Right atrium auricular region (tissue), 2 donors: ENCODE measurements at places on chromosomes 6 and 20. TPM values are rescaled to one million over a fixed set of nuclear protein-coding genes. Genes with fewer than 3 reads are reported as not detected.

DNA sequence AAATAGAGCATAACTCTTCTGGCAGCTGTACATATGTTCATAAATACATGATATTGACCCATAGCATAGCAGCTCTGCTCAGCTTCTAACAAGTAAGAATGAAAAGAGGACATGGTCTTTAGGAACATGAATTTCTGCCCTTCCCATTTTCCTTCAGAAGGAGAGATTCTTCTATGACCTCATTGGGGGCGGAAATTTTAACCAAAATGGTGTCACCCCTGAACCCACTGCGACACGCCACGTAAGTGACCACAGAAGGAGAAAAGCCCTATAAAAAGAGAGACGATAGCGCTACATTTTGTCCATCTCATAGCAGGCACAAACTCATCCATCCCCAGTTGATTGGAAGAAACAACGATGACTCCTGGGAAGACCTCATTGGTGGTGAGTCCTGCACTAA lies at the start of gene IL17A:
Gene IL17A (plus strand): TSS at position 301 of the 400 bp plus-strand sequence. CDS start 57 bp downstream, at position 358.
- no peaks in the 10 kb centered on the region for H3K36me3 ChIP-seq
- no peak within 1 kb of the TSS for H3K27ac ChIP-seq
- no peak for DNase-seq
- H3K4me3 ChIP-seq = no peak within 1 kb of the TSS
- no peaks in the 10 kb centered on the region for H3K4me1 ChIP-seq

DNA sequence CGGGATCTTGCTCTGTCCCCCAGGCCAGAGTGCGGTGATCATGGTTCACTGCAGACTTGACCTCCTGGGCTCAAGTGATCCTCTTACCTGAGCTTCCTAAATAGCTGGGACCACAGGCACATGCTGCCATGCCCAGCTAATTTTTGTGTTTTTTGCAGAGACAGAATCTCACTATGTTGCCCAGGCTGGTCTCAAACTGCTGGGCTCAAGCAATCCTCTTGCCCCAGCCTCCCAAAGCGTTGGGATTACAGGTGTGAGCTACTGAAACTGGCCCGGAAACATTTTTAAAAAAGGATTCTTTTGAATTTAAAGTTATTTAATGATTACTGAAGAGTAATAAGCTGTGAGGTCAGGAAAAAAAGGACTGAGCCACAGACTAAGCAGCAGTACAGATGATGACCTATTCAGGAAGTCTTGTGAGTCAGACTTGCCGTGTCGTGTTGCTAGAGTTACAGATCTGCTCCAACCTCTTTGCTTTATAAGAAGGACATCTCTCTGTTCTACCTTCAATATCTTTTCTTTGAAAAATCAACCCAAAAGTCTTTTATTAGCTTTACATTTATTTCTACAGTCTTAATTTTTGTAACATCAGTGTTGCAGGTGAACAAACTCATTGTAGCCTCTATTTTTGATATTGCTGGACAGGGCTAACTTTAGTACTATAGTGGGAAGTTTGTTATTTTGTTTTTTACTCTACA lies 108.7 kb downstream of the NCOA3 start:
- peaks cover 32% of the 10 kb centered on the region for H3K4me1 ChIP-seq
- H3K27me3 ChIP-seq = no peaks in the 10 kb centered on the region
- no peak overlapping the region for H3K4me3 ChIP-seq
- DNase-seq = peak; percentile 79

- no peaks in the 10 kb centered on the region for H3K36me3 ChIP-seq
- H3K27ac ChIP-seq = no peak overlapping the region
- no peak for DNase-seq
- no peak overlapping the region for H3K4me3 ChIP-seq
These were observed 897.8 kb downstream of the EPHA7 start for GRCh38 chr6:92521553-92521952.

GRCh38 chr6:100105919-100106529 lies 112.0 kb upstream of the MCHR2 start:
- no peaks in the 10 kb centered on the region for H3K4me1 ChIP-seq
- no peak overlapping the region for H3K4me3 ChIP-seq
- H3K27ac ChIP-seq = no peak overlapping the region
- peaks cover 5% of the 10 kb centered on the region for H3K27me3 ChIP-seq
- no peaks in the 10 kb centered on the region for H3K36me3 ChIP-seq
- no peak for DNase-seq

DNA sequence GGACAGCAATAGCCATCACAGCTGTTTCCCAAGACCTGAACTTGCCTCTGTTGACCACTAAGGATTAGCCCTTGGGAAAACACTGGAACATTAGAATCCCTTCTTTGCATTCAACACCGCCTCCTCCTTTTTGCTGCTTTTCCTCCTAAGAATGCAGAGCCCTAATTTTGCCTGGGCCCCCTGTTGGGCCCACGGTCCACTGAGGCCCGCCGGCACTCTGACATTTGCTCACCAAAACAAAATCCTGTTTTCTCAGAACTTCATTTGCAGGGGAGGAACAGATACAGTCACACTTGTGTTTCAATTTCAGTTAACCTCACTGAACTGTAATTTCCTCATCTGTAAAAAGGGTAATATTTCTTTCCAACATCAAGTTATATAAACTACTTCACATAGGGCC lies 116.0 kb upstream of the JARID2 start:
- DNase-seq = no peak
- no peaks in the 10 kb centered on the region for H3K36me3 ChIP-seq
- no peaks in the 10 kb centered on the region for H3K4me1 ChIP-seq
- H3K27ac ChIP-seq = no peak overlapping the region

DNA sequence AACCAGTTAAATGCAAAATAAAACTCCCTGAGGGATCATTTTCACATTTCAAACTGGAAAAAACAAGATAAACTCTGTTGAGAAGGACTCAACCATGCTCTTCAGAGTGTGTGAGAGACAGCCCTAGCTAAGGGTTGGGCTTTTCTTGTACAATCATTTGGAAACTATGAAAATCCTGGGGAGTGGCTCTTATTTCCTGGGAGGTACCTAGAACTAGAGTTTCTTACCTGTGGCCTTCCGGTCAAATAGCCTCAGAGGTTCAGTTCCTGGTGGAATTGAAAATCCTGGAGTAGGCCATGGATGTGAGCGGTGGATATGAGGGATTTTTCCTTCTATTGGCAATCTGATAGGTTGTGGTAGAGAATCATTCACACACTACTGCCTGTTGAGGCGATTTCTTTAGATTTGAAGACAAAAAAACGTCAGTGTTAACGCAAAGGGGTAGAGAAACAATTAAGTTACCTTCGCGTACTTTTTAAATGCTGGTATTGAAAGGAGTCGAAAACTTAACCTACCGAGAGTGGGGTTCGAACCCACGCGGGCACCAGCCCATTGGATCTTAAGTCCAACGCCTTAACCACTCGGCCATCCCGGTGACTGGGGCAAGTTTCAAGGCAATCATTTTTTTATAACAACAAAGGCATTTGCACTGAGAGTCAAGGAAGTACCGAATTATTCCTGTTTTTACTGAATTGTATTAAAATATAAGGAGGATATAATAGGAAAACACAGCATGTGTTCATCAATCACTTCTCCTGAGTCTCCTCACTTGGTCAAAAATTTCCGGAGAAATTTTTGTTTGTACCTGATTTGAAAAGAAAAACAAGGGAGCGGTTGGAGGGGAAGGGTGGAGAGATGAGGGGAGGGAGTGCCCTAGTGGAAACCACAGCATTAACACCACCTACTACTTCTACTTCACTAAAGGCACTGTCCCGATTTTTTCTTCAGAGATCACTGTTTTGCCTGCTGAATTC lies 191.3 kb downstream of the OR2B2 start:
- no peak overlapping the region for H3K4me3 ChIP-seq
- no peak for DNase-seq
- H3K27me3 ChIP-seq = no peaks in the 10 kb centered on the region
- H3K27ac ChIP-seq = no peak overlapping the region

DNA sequence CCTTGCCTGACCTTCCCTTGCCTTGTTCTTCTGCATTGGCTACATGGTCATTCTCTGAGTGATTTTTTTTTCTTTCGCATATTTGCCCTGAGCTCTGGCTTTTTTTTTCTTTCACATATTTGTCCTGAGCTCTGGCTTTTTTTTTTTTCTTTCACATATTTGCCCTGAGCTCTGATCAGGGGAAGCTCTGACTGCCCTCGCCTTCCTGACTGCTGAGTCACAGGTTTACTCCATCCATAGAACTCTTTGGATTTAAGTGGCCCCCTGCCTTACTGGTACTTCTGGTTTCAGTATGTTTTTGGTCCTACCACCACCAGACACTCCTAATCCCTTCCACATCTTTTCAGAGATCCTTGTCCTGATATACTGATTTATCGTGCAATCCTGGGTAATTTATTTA lies 201.1 kb downstream of the OGFRL1 start:
- H3K36me3 ChIP-seq = no peaks in the 10 kb centered on the region
- no peak for DNase-seq
- no peaks in the 10 kb centered on the region for H3K4me1 ChIP-seq
- no peak overlapping the region for H3K4me3 ChIP-seq
- no peak overlapping the region for H3K27ac ChIP-seq

GRCh38 chr6:53476964-53477363 lies 67.9 kb downstream of the GCLC start:
- no peak for DNase-seq
- H3K27ac ChIP-seq = no peak overlapping the region
- H3K27me3 ChIP-seq = no peaks in the 10 kb centered on the region
- H3K4me1 ChIP-seq = no peaks in the 10 kb centered on the region

DNA sequence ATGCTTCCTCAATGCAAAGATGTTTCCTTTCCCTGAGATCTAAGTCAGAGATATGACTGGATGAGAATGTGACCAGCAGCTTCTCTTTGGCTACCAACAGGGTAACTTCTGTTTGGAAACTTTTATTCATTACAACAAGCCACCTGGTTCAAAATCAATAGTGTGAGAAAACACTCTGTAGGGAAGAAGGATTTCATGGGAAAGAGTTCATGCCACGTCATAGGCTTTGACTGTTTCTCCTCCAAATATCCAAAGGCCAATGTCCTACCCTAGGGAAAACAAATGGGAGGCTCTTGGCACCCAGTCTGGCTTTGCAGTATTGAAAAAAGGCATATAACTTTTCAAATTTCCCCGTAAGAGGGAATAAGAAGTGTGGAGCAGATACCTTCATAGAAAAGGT lies 245.5 kb downstream of the FNDC1 start:
- no peak overlapping the region for H3K4me3 ChIP-seq
- H3K4me1 ChIP-seq = no peaks in the 10 kb centered on the region
- no peaks in the 10 kb centered on the region for H3K27me3 ChIP-seq
- no peaks in the 10 kb centered on the region for H3K36me3 ChIP-seq
- no peak for DNase-seq

DNA sequence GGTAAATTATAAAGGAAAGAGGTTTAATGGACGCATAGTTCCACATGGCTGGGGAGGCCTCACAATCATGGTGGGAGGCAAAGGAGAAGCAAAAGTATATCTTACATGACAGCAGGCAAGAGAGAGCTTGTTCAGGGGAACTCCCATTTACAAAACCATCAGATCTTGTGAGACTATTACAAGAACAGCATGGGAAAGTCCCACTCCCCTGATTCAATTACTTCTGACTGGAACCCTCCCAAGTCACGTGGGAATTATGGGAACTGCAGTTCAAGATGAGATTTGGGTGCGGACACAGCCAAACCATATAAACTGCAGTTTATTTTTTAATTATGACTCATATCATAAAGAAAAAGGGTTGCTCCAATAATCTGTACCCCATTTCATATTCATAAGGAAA lies 22.3 kb upstream of the HLA-DQA2 start:
- no peaks in the 10 kb centered on the region for H3K27me3 ChIP-seq
- no peaks in the 10 kb centered on the region for H3K36me3 ChIP-seq
- DNase-seq = no peak
- no peaks in the 10 kb centered on the region for H3K4me1 ChIP-seq

DNA sequence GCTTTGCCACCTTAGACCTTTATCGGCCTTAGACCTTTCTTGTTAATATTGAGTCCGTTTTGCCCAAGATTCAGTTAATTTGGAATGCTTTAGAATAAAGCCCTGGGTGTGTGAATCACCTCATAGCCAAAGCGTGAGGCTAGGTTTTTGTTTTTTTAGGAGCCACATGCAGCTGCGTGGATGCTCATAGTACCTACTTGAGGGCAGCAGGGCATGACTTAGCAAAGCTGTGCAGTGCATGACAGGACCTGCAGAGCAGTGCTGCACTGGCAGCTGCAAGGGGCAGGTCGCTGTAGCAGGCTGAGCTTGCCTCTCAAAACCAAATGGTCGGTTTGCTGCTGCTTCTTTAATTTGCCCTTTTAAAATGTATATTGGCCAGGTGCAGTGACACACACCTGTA lies 116.1 kb downstream of the JAG1 start:
- no peak overlapping the region for H3K27ac ChIP-seq
- H3K36me3 ChIP-seq = no peaks in the 10 kb centered on the region
- no peaks in the 10 kb centered on the region for H3K4me1 ChIP-seq
- no peaks in the 10 kb centered on the region for H3K27me3 ChIP-seq
- H3K4me3 ChIP-seq = no peak overlapping the region
- no peak for DNase-seq

DNA sequence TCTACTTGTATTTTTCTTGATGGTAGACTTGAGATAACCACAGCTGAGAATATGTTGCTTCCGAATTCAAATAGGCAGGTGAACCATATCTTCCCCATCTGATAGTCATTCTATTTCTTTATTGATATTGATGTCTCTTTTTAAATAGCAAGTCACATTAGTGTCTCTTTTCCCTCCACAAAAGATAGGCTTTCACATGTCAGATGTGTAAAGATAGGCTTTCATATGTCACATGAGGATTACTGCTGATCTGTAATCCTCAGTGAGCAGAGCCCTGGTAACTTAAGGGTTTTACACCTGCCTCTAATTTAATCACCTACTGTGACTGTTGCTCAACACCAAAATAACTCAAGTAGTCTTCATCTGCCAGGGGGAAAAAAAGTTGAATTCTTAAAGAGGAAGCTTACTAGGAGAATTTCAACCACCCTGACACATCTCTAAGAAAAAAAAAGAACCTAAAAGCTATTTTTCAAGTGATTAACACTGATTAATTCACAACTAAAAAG lies 45.3 kb upstream of the TRDN start:
- H3K4me1 ChIP-seq = no peaks in the 10 kb centered on the region
- H3K27me3 ChIP-seq = no peaks in the 10 kb centered on the region
- no peaks in the 10 kb centered on the region for H3K36me3 ChIP-seq
- DNase-seq = no peak
- no peak overlapping the region for H3K4me3 ChIP-seq

DNA sequence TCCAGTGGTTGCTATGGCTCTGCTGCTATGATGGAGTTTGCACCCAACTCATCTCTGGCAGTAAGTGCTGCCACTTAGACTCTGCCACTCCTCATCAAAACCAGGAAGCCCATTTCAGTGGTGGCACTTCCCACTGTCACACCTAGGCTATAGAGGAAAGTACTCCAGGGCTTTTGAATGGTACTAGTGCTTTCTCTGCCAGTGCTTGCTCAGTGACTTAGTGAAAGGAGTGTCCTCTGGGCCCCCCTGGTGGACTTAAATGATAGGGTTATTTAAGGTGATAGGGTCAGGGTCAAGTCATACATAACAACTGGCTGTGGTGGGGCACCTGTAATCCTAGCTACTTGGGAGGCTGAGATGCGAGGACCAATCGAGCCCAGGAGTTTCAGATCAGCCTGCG lies 22.8 kb downstream of the FITM2 start:
- DNase-seq = no peak
- no peaks in the 10 kb centered on the region for H3K4me1 ChIP-seq
- no peak overlapping the region for H3K27ac ChIP-seq
- no peak overlapping the region for H3K4me3 ChIP-seq

Gene OTOR
- total RNA-seq = not detected

Gene TREM1
- not detected for total RNA-seq

Gene TPX2
- 2.9 TPM for total RNA-seq

Gene SLC22A3
- 0.35 TPM for total RNA-seq

Gene OLIG3
- not detected for total RNA-seq

Gene RFX6
- total RNA-seq = not detected
